ENCODE measurements at places on chromosomes 3 and 15. TPM values are rescaled to one million over a fixed set of nuclear protein-coding genes. Genes with fewer than 3 reads are reported as not detected.

DNA sequence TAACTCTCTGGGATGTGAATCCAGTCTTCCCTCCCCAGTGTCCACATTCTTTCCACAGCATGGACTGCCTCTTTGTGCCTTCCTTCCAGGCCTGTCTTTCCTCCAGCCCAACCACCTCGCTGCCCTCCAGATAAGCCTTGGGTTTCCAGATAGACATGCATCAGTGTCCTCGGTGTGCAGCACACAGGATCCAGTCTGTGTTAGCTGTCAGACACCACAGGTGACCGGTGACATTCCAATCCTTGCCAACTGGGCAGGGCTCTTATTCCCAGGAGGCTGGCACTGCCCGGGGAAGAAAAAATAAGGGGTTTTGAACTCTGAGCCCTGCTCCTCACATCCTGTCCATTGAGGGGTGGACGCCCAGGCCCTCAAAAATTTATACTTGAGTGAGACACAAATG is 6.0 kb upstream of the SLC6A1 start:
- DNase-seq = no peak

Gene FMN1
- total RNA-seq = 10.0 TPM

Gene FBXL22
- total RNA-seq = 0.71 TPM

Gene ABHD14A
- 15.9 TPM for total RNA-seq

DNA sequence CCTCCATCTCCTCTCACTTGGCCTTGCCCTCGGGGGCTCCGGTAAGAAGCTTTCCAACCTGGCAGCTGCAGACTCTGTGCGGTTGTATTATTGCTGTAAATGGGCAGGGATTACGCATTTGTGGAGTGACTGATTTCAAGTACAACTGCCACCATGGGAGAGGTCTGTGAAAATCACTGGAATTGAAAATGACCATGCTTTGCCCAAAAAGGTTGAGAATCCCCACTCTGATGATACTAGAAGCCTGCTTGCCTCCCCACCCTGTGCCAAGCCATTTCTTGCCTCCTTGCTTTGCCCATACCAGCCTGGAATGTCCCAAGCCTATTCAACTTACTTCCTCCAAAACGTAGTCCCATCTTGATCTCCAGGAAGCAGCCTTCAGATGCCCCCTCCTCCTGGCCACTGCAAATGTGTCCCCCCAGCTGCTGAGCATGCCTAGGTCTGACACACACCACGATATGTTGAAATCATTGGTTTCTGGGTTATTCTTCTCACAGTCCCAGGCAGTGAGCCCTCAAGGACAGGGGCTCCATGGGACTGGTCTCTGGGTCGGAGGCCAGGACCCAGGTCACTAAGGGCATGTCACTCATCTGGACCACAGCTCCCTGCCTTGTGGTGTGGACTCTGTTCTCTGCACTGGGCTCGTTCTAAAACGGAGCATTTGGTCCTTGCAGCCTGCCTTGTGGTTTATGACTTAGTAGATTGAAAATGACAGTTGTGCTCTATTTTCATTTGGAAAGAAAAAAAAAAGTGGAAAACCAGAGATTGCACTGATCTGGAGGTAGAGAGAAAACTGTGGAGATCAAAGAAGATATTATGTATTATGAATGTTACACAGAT is 42.9 kb downstream of the SMAD3 start:
- DNase-seq = no peak

- no peak for DNase-seq
These were observed 77.1 kb downstream of the AKAP13 start for GRCh38 chr15:85457392-85457968.

Gene ATP13A4
- 1.2 TPM for total RNA-seq

GRCh38 chr3:141346418-141346817 is 21.9 kb upstream of the ZBTB38 start:
- no peak for DNase-seq

Gene ADGRG7
- total RNA-seq = not detected

Gene SAMMSON
- 3.4 TPM for total RNA-seq

Gene MRPL47
- total RNA-seq = 20.7 TPM

DNA sequence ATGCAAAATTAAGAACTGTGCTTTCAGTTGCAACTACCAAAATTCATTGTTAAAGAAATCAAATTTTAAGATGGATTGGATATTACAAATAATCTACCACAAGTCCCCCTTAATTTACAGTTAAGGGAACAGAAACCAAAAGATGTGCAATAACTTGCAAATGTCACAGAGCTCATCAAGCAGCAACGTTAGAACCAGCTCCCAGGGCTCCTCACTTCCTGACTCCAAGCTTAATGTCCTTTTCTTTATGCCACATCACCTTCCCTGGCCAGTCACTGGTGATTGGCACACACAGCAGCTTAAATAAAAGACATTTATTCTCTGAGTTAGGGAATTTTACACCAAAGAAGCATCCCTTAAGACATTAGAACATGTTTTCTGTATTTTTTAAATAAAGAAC is 159.7 kb downstream of the RSL24D1 start:
- DNase-seq = no peak

- DNase-seq = no peak
These were observed 284.4 kb upstream of the WNT5A start for GRCh38 chr3:55771503-55771902.

- no peak for DNase-seq
These were observed 576.3 kb upstream of the NECTIN3 start for GRCh38 chr3:110495201-110495927.

GRCh38 chr3:113953677-113954076 is 5.9 kb downstream of the ZDHHC23 start:
- no peak for DNase-seq

DNA sequence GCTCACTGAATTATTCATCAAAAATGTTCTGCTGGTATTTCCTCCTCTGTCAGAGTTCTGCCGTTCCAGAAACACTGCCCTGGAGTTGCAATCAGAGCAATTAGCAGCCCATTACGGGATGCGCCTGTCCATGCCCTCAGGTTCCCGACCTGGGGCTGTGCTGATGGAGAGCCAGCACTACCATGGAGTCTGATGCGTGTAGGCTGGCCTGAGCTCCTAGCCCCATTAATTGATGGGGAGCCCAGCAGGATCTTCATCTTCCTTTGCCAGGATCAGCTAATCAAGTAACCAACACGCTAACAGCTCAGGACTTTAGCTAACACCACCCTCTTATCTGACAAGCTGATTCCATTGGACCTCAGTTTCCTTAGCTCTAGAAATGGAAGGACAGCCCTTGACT is 164.2 kb downstream of the ABHD5 start:
- DNase-seq = no peak
